ENCODE measurements at places on chromosomes 11 and 22.
A peak's percentile ranks its signal among the peaks of the same experiment; 100 is the strongest.

- no peak for DNase-seq
These were observed 68.6 kb upstream of the ATXN10 start for GRCh38 chr22:45602824-45603595.

DNA sequence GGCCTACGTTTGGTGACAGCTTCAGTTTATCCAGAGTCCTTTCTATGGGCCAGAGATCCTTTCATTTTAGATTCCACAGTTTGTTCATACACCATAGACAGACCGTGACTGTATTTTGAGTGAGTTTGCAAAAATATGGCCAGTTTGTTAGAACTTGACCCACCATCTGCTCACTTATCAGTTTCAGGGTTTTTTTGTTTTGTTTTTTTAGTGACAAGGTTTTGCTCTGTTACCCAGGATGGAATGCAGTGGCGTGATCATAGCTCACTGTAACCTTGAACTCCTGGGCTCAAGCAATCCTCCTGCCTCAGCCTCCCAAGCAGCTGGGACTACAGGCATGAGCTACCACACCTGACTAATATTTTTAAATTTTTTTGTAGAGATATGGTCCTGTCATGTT, 9.1 kb upstream of the CKAP5 start:
- DNase-seq: no peak

DNA sequence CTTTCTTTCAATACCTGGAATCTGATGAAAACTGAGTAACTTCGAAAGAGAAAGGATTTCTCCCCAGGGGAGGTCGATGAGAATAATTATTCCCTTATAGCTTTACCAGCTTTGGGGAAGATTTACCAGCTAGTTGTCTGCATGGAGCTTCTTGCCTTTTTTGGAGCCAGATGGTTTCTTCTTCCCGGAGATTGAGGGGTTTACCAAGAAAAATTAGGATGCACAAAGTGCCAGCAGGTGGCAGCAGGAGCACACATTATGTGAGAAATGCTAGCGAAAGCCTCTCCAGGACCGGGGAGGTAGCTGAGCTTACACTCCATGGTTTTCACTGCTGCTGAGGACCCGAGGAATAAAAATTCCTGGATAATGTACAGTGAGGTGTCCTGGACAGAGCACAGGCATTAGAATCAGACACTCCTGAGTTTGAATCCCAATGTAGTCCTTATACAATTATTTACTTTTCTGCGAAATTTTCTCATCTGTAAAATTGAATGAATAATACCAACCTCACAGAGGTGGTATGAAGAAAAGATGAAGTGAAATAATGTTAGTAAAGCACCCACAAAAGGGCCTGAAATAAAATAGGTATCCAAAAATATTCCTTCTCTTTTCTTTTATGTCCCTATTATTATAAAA, 46.0 kb upstream of the PARVA start:
- DNase-seq: peak; percentile 68

DNA sequence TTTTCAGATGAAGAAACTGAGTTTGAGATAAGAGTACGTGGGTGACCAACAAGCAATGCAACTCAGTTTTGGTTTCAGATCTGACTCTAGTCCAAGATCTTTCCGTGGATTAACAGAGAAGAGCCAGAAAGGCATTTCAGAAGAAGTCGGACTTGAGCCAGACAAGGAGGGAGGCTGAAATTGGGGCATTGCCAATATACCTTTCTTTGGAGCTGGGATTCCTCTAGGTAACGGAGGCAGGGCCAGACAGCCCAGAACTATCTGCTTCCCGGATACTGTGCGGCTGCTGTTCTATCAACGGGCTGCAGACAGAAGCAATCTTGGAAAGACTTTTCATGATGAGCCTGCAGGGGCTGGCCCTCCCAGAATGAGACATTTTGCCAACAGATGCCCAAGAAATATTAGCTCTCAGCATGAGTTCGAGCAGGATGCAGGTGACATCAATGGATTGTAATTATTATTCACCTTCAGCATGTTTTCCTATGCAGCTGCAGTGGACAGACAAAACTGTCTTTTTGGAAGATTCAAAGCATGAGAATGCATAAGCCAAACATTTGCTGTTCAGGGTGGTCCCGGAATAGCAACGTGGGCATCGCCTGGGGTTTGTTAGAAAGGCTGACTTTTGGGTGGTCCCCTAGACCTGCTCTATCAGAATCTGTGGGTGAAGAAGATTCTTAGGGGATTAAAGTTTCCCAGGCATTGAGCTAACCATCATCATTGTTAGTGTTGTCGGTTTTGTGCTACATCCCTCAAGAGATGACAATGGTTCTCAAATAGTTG, 95.7 kb downstream of the SCN3B start:
- DNase-seq: no peak

GRCh38 chr22:27247701-27248434, 553.7 kb downstream of the MN1 start:
- DNase-seq: no peak

- DNase-seq: no peak
These were observed 10.0 kb downstream of the SLC37A2 start for GRCh38 chr11:125072961-125073590.

- no peak for DNase-seq
These were observed 718.1 kb downstream of the NTM start for GRCh38 chr11:132088551-132088950.

DNA sequence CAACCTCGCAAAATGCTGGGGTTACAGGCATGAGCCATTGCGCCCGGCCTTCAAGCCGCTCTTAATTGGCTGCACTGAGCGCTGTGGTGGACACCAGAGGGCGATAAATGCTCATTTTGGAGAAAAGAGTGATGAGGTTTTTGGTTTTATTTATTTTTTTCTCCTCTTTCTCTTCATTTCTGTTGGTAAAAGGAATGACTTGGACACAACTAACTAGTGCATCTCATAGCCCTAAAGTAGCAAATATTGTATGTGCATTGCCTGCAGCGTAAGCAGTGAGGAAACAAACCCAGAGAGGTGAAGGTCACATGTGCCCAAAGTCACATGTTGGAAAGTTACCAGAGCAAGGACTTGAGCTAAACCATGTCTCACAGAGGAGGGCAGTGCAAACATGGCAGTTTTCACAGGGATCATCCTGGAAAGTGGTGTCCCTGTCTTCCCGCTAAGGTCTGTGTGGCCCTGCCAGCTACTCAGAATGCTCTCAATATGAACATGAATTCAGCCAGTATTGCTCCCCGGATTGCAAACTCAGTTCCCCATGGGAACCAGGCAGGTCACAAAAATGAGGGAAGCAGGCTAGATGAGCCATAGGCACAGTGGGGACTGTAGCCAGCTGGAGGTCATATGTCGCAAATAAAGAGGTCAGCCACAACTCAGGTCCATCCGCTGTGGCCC, 8.6 kb upstream of the CD82 start:
- peak; percentile 65 for DNase-seq

DNA sequence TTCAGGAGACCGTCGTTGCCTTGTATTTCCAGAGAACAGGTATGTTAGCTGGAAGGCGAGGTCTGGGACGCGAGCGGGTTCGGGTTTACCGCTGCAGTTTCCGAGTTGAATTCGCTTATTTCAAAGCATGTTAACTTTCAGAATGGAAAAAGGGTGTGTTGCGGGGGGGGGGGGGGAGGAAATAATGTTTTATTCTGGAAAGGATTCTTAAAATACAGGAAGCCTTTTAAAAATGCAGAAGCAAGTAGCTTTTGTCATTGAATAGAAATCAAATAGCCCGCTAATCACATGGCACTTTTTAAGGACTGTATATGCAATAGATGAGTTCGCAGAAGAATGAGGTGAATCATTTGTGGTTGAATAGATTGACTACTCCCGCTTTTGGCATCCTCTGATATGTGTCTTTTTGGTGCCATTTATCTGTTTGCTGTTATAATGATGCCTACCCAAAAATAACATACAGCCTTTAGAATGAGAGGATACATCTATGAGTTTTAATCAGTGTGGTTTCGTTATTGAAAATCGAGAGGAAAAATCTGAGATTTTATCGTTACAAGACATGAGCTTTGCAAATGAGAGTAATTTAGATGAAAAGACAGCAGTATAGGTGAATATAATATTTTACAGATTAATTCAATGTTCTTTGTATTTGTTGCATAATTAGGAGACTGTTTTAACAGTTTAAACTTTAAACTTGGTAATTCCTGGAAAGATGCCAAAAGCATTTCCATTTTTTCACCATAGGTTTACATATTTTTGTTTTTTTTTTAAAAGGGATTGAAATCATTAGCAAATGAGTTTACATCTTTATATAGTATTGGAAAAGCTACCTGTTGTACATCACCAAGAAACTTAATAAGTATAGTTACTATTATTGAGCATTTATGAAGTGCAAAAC, 1.7 kb downstream of the PDE3B start:
- peak; percentile 15 for DNase-seq

DNA sequence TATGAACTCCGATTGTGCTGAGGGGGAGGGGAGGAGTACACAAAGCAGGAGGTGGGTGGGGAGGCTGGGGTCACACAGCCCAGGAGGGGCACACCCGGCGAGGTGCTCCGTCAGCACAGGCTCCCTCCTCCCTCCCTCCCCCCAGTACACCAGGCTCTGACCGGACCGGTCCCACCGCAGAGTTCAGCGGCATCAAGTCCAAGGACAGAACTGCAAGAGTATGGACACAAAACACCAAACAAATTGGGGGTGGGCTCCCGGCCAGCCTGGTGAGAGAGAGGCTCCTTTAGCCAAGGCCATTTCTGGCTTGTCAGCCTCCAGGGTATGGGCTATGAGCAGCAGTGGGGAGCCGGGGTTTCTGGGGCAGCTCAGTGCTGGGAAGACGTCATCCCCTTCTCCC, 68.3 kb downstream of the ST3GAL4 start:
- DNase-seq: no peak

DNA sequence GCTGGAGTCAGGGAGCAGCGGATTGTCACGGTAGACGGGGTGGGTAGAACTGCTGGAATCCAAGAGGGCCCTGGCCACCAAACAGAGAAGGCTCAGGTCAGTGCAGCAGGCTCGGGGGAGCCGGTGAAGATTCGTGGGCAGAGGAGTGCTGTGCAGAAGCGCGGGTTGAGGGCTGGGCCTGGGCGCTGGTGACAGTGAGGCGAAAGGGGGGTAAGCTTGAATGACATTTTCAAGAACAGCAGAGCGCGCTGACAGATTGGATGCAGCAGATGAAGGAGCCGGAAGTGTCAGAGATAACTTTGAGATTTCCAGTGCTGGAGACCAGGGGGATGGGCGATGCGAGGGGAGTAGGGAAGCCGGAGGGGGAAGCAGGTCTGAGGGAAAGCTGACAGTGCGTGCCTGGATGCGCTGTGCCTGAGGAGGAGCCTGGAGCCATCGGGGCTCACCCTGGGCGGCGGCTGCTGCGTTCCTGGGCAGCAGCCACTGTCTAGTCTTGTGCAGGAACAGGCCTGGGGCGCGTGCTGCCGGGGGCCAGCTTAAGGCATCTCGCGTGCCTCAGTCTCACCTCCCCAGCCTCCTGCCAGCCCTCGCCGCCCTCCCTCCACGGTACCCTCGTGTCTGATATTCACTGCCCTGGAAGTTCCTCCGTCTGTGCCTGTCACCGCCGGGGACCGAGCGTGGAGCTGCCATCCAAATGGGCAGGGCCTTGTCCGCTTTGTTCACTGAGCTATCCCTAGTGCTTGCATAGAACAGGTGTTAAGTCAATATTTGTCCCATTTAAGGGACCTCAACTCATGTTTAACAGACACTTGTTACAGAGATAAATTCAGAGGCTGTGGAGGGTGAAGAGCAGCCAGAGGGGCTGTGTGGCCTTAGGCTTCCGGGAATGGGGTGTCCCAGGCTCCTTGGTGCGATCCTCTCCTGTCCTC, 5.2 kb downstream of the GRIK4 start:
- DNase-seq: no peak

Measured in stimulated activated CD4-positive, alpha-beta T cell treated with anti-CD3 and anti-CD28 coated beads, Interleukin-12 subunit alpha, Interleukin-12 subunit beta, amount 100 ng/mL, for 4 hours (primary cell).